ENCODE measurements at places on chromosomes 7 and 10.

DNA sequence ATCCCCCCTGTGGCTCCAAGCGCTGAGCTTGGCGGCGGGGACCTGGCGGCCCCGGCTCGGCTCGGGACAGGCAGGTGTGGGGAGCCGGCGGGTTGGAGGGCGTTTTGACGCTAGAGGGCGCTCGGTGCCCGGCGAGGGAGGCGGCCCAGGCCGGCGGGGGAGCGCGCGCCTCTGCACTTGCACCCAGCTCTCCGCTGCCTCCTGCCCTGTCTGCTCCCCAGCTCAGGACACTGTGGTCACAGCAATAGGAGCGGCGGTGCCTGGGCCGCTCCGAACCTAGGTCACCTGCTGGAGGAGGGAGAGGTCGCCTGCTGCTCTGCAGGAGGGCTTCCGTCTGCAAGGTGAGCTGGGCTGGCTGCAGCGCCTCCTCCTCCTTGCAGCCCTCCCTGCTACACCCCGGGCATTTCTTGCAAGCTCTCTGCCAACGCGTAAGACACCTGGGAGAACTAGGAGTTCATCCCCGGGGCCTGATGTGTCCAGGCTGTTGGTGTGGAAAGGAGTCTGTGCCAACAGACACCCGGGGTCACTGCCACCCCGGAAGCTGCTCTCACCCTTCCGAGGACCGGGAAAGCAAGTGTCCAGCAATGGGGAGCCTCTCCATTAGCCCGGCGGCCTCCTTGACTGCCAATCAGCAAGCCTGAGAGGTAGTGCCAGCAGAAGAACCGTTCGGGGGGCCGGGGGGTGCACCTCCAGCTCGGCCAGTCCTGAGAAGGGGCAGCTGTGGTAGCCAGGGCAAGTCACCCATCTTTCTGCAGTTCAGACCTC is 620.4 kb downstream of the GALNT17 start:
- H3K4me3 ChIP-seq = no peak overlapping the region
- H3K36me3 ChIP-seq = no peaks in the 10 kb centered on the region
- H3K4me1 ChIP-seq = no peaks in the 10 kb centered on the region
- no peak for DNase-seq
- H3K27me3 ChIP-seq = no peaks in the 10 kb centered on the region

- peaks cover 68% of the 10 kb centered on the region for H3K4me1 ChIP-seq
- no peaks in the 10 kb centered on the region for H3K27me3 ChIP-seq
- no peak for DNase-seq
- no peak overlapping the region for H3K27ac ChIP-seq
- no peak overlapping the region for H3K4me3 ChIP-seq
Measured at GRCh38 chr7:47332681-47333553, 249.0 kb downstream of the TNS3 start.

- no peaks in the 10 kb centered on the region for H3K36me3 ChIP-seq
- H3K4me3 ChIP-seq = no peak overlapping the region
- peaks cover 2% of the 10 kb centered on the region for H3K27me3 ChIP-seq
- H3K4me1 ChIP-seq = peaks cover 69% of the 10 kb centered on the region
Measured at GRCh38 chr10:69228151-69228550, 8.0 kb downstream of the HKDC1 start.

DNA sequence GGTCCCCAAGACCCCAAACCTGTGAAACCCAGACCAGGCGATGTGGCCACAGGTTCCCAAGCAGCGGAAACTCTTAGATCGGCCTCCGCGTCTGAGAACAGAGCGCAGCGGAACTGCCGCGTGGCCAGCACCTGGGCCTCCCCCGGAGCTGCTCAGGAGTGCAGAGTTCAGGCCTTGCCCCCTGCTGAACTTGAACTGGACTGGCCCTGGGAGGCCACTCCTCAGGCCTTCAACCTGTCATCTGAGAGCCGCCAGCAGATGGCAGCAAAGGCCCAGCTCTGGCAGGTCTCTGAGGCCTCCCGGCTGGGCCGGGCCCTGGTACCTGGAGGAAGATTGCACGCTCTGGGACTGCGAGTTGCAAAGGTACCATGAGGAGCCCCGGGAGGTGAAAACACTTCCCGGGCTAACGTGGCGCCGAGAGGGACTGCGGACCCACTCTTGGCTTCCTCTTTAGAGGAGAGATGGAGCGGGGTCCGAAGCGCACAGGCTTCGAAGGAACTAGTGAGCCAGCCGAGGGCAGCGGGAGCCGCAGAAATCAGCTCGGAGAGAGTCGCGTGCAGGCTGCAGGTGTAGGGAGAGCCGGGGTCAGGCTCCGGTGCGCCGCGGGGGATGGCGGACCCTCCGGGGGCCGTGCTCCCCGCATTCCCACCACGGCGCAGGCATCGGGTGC is 89.2 kb downstream of the PAXIP1 start:
- peaks cover 6% of the 10 kb centered on the region for H3K36me3 ChIP-seq
- H3K4me3 ChIP-seq = peak overlapping the region; percentile 67
- peak; percentile 60 for DNase-seq
- H3K27ac ChIP-seq = no peak overlapping the region
- peaks cover 22% of the 10 kb centered on the region for H3K27me3 ChIP-seq
- H3K4me1 ChIP-seq = peaks cover 6% of the 10 kb centered on the region

- DNase-seq = no peak
- no peaks in the 10 kb centered on the region for H3K4me1 ChIP-seq
- H3K36me3 ChIP-seq = no peaks in the 10 kb centered on the region
- no peak overlapping the region for H3K27ac ChIP-seq
Measured at GRCh38 chr10:96416643-96417042, 57.8 kb upstream of the OPALIN start.

DNA sequence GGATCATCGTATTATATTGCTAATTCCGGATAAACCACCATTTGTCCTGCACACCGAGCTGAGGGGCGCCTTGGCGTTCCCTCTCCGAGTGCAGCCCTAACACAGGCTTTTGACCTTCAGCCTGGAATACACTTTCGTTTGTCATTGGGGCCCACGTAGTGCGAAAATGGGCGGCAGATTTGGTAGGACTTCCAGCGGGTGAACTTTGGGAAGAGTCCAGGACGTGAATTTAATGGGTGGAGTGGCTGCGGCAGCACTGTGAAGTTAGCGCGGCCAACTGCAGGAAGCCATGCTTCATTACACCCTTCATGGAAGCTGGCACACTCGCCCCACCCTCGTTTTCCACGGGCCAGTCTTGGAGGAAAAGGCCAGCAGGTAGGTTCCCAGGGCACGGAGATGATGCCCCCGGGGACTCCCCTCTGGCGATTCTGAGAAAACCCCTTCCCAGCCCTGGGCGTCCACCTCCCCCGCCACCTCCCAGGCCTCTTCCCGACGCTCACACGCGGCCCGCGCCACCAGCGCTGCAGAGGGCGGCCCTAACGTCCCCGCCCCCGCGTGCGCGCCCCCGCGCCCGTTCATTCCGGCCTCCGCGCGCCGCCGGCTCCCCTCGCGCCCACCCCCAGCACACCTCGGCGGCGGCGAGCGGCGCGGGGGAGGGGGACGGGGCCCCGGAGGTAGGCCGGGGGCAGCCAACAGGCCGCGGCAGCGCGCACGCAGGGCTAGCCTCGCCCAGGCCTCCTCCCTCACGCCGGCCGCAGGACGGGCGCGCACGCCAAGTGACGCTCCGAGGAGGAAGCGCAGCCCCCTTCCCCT is at the start of gene MLLT10:
MLLT10 (plus strand) TSS at position 766 of the 813 bp plus-strand sequence. CDS start 413 bp downstream, outside the sequence.
- H3K4me1 ChIP-seq = peaks cover 39% of the 10 kb centered on the region
- peak within 1 kb of the TSS; percentile 94 for H3K4me3 ChIP-seq
- no peaks in the 10 kb centered on the region for H3K27me3 ChIP-seq
- DNase-seq = peak; percentile 90
- peak within 1 kb of the TSS; percentile 98 for H3K27ac ChIP-seq

- H3K27ac ChIP-seq = no peak overlapping the region
- peaks cover 4% of the 10 kb centered on the region for H3K27me3 ChIP-seq
- H3K36me3 ChIP-seq = peaks cover 10% of the 10 kb centered on the region
- H3K4me3 ChIP-seq = no peak overlapping the region
- no peaks in the 10 kb centered on the region for H3K4me1 ChIP-seq
Measured at GRCh38 chr10:7248585-7249164, 162.2 kb downstream of the SFMBT2 start.

- peak overlapping the region; percentile 69 for H3K27ac ChIP-seq
- peak overlapping the region; percentile 38 for H3K4me3 ChIP-seq
- H3K4me1 ChIP-seq = peaks cover 67% of the 10 kb centered on the region
- DNase-seq = peak; percentile 68
- H3K27me3 ChIP-seq = no peaks in the 10 kb centered on the region
- no peaks in the 10 kb centered on the region for H3K36me3 ChIP-seq
Measured at GRCh38 chr7:13829914-13830900, 159.3 kb downstream of the ETV1 start.

DNA sequence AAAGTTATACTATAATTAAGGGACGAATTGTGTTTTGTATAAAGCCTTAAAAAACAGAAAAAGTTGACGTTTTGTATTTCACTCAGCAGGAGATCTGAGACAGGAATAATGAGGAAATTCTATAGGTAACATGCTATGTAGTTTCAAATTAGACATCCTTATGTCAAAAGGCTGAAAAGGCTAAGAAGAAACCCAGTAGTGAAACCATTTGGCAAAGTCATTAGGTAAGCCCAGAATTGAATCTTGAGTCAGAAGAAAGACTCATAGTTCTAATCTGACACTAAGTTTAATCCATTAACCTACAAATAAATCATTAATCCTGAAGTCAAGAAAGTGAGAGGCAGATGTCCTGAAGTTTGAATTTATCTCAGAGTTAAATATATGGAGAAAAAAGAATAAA is 79.3 kb downstream of the RNF133 start:
- H3K36me3 ChIP-seq = no peaks in the 10 kb centered on the region
- no peaks in the 10 kb centered on the region for H3K27me3 ChIP-seq
- H3K4me3 ChIP-seq = no peak overlapping the region
- H3K4me1 ChIP-seq = no peaks in the 10 kb centered on the region
